ENCODE measurements at places on chromosomes 13 and 19.

GRCh38 chr19:28351761-28352160, 861.2 kb downstream of the UQCRFS1 start:
- no peak for DNase-seq

GRCh38 chr13:28415994-28416421, 78.9 kb downstream of the FLT1 start:
- DNase-seq, result no peak

DNA sequence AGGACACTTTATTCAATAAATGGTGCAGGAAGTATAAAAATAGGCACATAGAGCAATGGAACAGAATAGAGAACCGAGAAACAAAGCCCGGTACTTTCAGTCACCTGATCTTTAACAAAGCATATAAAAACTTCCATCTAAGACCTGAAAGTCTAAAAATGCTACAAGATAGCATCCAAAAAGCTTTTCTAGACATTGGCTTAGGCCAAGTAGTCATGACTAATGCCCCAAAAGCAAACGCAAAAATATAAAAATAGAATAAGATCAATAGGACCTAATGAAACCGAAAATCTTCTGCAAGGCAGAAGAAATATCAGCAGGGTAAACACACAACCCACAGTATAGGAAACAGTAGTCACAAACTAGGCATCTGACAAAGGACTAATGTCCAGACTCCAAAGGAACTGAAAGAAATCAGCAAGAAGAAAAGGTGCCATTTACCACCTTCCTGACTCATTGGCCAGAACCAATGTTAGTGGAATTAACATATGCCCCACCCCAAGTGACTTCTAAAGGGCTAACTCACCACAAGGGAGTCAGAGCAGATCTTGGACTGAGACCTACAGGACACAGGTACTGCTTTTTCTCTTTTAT, 40.8 kb upstream of the CEACAM21 start:
- no peak for DNase-seq

GRCh38 chr19:6250909-6251308, 28.9 kb downstream of the MLLT1 start:
- DNase-seq, result no peak

DNA sequence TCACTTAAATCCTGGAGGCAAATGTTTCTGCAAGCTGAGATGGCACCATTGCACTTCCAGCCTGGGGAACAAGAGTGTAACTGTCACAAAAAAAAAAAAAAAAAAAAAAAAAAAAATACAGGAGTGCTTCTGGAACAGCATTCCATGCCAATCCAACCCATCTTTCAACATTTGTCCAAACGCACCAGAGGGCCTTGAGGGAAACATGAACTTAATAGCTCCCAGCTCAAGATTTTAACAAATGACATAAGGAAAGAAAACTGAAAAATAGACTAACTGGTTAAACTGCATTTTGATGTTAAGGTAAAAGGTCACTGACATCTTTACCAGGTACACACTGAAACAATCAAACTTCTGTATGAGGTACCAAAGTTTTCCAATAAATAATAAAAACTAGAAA, 47.7 kb upstream of the ZNF83 start:
- DNase-seq, result no peak

GRCh38 chr19:46748325-46749109, 2.3 kb upstream of the STRN4 start:
- DNase-seq, result peak; percentile 73

DNA sequence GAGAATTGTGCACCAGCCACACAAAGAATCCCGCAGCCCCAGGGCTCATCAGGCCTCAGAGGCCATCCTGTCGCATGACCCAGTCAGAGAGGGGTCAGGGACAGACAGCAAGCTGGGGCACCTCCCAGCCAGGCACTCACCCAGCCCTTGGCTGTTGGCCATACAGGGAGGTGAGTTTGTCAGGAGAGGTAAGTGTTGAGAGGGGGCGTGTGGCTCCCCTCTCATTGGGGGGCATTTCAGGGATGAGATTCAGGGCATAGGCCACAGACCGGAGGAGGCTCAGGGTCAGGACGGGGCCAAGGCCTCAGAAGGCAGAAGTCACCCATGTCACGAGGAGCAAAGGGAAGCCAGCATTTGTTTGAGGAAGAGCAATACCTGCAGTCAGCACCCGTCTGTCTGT, 37.1 kb downstream of the MYO9B start:
- DNase-seq, result no peak

DNA sequence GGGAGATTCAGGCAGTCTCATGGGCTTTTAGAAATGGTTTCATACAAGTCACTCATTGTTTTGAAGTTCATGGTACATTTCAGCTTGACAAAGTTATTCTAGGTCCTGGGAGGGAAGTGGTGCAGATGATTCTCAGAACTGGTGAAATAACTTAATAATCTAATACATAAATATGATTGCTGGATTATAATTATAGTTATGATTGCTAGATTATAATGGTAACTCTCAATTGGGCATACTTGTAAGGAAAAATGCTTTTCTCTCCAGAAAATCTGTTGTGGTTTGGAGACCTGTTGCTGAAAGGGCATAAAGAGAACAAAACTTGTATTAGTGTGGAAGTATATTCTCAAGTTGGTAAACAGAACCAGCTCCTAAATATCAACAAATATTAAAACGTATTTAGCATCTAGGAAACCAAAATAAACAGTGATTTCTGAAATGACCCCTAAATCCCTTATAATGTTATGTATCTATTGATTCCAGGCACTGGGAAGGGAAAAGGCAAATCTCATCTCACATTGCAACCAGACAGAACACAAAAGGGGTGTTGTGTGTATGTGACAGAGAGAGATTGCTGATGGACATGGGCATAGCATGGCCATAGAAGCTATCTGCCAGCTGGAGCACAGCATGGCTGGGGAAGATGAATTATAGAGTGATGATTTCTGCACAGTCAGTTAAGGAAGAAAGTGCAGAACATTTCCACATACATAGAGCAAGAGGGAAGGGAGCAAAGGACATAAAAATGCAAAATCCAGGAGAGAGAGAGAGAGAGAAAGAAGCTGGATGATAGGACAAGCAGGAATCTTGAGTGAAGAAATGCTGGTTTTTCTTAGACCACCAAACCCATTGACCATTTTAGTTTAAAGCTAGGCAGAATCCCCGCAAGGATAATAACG, 87.1 kb upstream of the FRY start:
- DNase-seq, result no peak

DNA sequence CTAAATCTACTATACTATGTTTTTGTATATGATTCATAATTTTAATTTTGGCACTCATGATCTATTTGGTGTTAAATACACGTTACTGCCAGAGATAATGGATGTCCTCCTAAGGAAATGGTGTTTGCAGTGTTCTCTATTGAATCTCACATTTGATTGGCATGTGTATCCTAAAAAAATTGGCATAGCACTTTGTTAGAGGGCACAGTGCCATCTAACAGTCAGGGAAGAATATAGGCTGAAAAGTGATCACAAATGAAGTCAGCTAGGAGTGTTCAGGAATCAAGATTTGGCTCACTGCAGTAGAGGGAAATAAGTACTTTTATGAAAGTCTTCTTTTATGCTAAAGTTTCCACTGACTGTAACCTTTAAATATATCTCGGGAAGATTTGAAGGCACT, 624.6 kb downstream of the GPC6 start:
- no peak for DNase-seq

DNA sequence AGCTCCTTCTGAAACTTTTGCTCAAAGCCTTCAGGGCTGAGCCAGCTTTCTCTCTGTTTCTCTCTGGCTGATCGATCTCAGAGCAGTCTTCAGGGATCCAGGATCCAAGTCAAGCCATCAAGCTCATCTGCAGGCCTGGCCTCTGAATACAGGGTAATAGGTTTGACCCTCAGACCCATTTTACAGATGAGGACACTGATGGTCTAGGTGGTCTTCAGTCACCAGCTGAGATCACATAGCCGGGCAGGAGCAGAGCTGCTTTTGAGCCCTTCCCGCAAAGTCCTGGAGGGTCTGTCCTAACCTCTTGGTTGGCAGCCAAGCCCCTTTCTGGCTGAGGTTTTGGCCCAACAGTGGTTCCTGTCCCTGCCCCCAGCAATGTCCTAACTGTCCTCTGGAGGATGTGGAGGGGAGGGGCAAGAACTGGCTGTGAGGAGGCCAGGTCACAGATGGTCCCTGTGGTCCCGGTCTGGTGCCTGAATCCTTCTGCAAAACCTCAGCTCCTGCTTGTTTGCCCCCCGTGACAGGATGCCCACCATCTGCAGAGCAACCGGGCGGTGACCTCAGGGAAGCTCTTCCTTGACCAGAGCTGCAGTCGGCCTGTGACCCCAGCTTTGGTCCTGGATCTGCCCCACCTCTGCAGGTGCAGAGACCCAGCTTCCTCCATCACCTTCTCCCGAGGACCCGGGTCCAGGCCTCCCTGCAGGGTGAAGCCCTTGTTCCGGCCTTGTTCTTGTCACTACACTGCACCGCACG, 5.8 kb upstream of the PEAK3 start:
- no peak for DNase-seq

- no peak for DNase-seq
Measured at GRCh38 chr19:34994286-34994642, 5.9 kb upstream of the GRAMD1A start.

GRCh38 chr19:44509478-44509877, 9.2 kb upstream of the ZNF180 start:
- no peak for DNase-seq

GRCh38 chr19:47243776-47244547, 12.4 kb upstream of the CCDC9 start:
- peak; percentile 74 for DNase-seq

- no peak for DNase-seq
Measured at GRCh38 chr19:3585301-3586126, at the start of gene GIPC3. TSS of gene GIPC3 (plus strand) at chr19:3585478. CDS start at chr19:3585598, 120 bp downstream.

DNA sequence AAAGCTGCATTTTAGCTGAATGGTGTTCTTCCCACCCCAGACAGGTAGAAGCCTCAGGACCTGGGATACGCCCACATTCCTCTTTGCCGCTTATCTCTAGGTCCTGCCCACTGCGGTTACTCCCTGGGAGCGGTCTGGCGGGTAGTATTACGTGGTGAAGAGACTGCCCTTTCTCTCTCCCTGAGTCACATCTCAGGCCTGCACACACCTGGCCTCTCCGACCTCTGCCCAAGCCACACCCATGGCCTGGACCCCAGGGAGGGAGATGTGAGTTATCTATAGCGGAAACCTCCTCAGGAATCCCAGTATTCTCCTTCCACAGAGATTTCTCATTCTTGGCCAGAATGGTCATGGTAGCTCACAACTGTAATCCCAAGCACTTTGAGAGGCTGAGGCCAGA, 17.3 kb downstream of the RHPN2 start:
- no peak for DNase-seq

- peak; percentile 93 for DNase-seq
Measured at GRCh38 chr19:32580901-32581704, at the start of gene PDCD5. TSS of gene PDCD5 (plus strand) at chr19:32581190. CDS start at chr19:32581262, 72 bp downstream.

GRCh38 chr13:35228536-35228935, 248.0 kb downstream of the MAB21L1 start:
- no peak for DNase-seq

DNA sequence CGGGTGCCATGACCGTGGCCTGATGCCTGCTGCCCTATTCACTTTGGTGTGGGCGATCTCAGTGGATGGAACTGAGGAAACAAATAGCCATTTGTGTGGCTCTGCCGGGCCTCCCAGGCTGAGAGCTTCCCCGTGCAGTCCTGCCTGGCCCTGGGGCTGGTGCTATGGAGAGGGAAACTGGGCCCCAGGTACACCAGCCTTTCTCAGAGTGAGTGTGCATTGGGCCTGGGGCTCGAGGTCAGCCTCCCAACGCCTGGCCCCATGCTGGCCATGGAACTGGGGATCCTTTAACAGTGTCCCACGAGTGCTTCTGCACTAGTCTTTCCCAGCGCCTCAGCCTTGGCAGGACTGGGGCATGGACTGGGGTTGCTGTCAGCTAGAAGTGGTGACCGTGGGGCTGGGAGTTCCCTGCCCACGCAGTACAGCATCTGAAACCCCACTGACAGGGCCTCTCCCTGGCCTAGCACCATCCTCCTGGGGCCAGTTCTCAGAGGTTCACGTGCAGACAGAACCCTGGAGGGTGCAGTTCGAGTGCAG, 10.5 kb downstream of the PLEKHF1 start:
- DNase-seq, result no peak

GRCh38 chr13:48181482-48182145, 51.4 kb upstream of the ITM2B start:
- no peak for DNase-seq

- no peak for DNase-seq
Measured at GRCh38 chr13:99008577-99008976, 30.7 kb upstream of the DOCK9 start.

GRCh38 chr19:40777937-40778705, at the start of gene RAB4B:
TSS of gene RAB4B (plus strand) at chr19:40778247. CDS start at chr19:40778376, 129 bp downstream.
- peak; percentile 100 for DNase-seq

DNA sequence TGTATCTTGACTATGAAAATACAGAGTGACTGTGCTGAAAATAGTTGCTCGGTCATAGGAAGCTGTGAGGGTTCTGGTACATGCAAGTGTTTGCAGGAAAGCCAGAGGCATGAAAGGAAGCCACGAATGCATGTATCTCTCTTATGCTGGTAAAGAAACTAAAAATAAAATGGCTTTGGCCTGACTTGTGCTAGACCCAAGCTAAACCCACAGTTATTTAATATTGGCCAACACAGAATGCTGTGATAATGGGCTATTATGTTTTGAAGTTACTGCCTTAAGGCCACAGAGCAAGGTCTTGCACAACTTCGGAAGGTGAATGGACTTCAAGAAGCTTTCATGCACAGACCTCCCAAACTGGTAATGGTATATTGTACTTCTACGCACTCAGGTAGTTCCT, 518.2 kb upstream of the HTR2A start:
- no peak for DNase-seq

DNA sequence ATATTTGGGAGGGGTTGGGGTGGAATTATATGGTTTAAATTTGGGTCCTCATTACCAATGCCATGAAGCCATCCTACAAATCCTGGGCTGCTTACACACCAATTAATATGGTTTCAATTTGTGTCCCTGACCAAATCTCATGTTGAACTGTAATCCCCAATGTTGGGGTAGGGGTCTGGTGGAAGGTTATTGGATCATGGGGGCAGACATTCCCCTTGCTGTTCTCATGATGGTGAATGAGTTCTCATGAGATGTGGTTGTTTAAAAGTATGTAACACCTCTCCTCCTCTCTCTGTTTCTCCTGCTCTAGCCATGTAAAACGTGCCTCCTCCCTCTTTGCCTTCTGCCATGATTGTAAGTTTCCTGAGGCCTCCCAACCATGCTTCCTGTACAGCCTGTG, 46.6 kb upstream of the FAM124A start:
- DNase-seq, result no peak

GRCh38 chr13:65595916-65596315, 1634.2 kb downstream of the PCDH9 start:
- DNase-seq, result no peak

DNA sequence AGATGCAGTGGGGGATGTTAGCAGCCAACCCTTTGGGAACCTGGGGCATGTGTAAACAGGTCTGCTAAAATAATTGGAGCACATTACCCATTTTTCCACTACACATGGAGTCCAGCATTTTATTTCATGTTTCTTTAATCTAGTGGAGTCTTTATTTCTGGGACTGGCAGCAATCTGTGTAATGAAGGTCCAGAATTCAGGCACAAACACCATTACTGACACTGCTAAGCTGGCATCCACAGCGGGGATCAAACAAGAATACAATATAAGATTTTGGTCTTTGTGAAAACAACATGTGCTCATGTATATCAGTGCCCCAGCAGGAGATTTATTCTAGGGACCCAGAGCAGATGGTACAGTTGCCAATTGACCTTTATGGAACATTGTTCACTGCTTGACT, 1587.0 kb upstream of the PRR20A start:
- DNase-seq, result no peak

- DNase-seq, result no peak
Measured at GRCh38 chr13:45779901-45780300, 71.7 kb downstream of the SIAH3 start.

- no peak for DNase-seq
Measured at GRCh38 chr13:112718318-112718717, 28.5 kb downstream of the ATP11A start.

Measured in effector CD4-positive, alpha-beta T cell (primary cell).